ENCODE measurements at places on chromosomes 5 and 9.

DNA sequence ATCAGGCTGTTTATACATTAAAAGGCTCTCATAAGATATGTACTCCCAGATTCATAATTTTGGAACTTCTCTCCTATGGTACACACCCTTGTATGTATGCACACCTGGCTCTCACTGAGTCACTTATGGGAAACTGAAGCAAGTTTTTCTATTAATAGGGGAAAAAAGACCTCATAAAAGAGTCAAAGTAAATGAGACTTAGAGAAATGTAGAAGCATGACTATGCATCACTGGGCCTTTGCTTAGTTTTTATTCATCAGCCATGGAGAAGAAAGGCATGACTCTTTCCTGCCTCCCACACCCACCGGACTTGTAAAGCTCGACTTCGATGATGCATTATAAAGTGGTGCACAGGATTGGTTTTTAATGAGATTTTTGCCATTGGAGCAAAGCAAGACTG lies 28.2 kb downstream of the MTAP start:
- peak; percentile 55 for DNase-seq

GRCh38 chr9:122464633-122465567 lies 12.8 kb downstream of the OR1J1 start:
- peak; percentile 89 for DNase-seq

DNA sequence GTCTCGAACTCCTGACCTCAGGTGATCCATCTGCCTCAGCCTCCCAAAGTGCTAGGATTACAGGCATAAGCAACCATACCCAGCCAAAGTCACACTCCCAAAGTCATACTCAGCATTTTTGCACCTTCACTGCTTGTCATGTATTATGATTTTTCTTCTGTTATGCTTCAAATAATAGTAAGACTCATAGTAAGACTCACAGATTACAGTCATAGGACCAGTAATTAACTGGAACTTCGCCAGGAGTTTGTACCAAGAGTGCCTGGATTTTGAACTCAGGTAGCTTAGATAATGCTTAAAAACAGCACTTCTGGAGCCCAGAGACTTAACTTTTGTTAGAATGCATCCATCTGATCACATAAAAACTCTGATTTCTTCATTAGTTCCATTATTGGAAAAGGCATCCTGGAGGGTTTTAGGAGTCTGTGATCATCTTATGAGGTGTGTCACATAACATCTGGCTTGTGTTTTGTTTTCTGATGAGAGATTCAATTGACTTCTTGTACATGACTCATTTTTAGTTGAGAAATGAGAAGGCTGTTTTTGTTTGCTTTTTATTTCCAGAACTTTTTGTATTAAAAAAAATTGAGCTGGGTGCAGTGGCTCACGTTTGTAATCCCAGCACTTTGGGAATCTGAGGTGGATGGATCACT lies 131.5 kb downstream of the ADAMTS19 start:
- no peak for DNase-seq

GRCh38 chr5:129387944-129388343 lies 72.2 kb upstream of the ADAMTS19 start:
- no peak for DNase-seq

GRCh38 chr5:598564-598890 lies 13.6 kb upstream of the CEP72 start:
- no peak for DNase-seq

DNA sequence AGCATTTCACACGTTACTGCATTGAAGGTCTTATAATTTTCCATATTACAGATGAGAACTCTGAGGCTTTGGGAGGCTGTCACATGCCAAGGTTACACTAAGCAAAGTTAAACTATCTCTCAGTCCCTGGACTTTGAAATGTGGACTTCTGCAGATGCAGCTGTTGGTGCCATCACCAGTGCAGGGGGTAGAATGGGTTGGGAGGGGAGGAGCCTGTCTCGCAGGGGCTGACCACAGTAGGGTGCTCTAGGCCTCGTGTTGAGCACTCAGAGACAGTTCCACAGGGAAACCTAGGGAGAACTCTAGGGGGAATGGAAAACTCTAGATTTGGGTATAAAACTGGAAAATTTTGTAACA lies 220.9 kb downstream of the MAPKAP1 start:
- DNase-seq = no peak

GRCh38 chr9:107620801-107621200 lies 131.2 kb upstream of the KLF4 start:
- no peak for DNase-seq

DNA sequence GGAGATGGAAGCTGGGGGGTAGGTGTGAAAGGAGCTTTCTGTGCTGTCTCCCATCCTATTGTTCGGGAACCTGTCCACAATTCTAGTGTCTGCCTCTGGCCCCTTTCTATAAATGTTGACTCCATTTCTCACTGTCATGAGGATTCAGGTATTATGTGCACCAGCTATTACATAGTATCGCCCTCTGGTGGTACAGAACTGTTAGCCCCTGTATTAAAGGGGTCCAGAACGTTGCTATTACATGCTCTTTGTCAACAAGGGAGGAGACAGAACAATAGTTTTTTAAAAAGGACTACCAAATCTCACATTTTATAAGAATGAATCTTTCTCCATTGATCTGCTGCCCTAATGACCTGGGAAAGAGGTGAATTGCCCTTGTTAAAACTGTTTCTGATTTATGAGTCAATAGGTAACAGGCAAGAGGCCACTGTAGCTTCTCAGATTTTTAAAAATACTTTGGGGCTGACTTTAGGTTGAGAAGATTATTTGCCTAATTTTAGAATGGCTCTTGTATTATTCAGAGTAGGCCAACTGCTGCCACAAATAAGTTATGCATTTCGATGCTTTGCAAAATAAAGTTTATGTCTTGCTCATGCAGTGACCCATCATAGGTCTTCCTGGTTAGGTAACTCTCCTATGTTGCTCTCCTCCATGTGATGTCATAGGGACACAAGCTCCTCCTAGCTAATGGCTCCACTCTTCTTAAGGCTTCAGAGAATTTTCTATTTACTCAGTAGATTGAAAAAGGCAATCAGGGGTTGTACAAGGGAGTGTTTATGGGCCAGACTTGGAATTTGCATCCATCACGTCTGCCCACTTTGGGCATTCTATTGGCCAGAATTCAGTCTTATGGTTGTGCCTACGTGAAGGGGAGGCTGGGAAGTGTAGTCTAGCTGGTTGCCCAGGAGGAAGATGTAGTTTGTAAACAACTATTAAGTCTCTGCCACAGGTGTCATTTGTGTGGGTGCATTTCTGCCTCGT lies 20.8 kb downstream of the DCANP1 start:
- peak; percentile 32 for DNase-seq

GRCh38 chr9:36597412-36598178 lies 24.9 kb downstream of the MELK start:
- peak; percentile 62 for DNase-seq

DNA sequence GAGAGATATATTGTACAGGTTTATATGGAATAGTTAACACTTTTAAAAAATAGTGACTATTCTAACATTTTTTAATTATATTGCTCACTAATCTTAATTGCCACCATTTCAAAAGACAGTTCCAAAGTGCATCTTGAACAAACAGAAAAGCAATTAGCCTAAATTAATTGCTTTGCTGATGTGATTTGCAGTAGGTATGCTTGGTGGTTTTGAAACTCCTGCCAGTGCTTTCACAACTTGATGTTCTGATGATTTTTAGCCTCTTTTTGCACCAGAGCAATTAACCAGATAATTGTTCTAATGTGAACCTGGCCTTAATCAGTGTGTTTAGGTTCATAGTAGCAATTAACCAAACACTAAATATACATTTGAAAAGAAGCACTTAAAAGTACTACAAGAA lies 207.6 kb downstream of the FBXL17 start:
- no peak for DNase-seq

GRCh38 chr9:105373723-105374122 lies 74.1 kb upstream of the FSD1L start:
- no peak for DNase-seq

GRCh38 chr5:169350759-169351240 lies 49.9 kb upstream of the SLIT3 start:
- peak; percentile 96 for DNase-seq

GRCh38 chr5:29758986-29759421 lies 1434.5 kb upstream of the CDH6 start:
- DNase-seq = no peak

- peak; percentile 81 for DNase-seq
Observed at GRCh38 chr9:16867576-16868311, 2.7 kb downstream of the BNC2 start.

DNA sequence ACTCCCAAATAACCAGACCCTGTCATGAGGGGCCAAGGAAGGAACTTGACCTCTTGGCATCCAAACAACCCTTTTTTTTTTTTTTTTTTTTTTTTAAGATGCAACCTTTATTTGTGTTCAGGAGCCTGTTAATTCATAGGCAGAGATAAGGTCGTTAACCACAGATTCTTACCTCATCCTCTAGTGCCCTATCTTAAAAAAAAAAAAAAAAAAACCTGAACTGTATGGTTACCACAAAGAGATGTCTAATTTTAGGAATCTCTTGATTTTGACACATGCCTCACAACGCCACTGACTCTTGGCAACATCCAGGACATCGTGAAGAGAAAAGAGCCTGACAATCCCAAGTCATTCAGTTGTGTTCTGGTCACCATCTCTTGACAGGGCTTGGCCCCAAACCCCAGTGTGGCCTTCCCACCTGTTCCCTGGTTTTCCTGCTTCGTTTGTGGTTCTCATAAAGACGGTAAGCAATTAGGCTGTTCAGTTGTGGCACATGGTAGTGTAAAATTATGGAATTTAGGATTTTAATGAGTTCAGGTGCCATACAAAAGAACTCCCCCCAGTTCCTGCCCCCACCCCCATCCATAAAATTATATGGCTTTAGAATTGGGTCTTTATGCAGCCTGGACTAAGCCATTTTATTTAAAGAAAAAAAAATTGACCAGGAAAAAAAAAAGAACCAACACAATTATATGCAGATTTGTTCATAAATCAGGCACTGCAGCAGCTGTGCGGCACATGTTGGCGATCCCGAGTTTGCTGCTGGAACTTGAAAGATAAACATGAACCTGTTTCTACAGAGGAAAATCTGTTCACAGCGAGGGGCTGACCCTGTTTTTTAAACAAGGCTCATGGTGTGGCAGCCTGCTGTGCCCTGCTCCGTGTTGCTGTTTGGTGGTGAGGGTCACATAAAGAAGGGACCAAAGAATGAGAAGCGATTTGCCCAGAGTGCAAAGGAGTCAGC lies 267.8 kb upstream of the CLINT1 start:
- DNase-seq = no peak

DNA sequence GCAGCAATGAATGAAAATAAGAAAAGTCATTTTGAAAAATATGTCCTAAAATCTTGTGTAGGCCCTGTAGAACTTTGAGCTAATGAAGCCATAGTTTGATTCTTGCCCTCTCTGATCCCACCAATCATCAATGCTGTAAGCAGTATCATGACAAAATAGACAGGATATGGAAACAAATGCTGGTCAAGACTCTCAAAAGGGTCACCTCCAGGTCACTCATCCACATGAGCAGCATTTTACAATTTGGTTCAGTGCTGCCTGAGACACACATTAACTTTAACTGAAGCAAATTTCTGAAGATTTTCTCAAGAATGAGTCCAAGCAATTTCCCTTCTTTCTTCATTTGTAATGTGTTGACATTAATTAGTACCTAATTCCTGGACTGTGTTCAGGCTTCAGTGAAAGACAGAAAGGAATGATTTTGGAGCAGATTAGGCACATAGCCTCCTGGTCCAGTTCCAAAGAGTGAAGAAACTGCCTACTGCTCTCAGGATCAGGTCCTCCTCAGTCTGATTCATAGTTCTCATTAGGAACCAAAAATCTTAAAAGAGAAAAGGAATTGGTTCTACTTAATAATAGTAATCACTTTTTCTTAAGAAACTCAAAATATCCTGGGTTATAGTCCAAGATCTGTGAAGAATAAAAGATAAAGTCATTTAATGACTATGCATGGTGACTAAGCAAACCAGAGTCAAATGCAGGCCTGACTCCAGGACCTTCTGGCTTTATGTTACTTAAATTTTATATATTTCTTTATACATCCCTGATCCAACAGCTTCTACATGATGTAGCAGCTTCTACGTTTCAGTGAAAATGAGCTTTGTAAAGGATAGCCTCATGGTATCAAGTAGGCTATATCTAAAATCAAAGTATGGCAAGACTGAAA lies 192.1 kb upstream of the RGMB start:
- DNase-seq = no peak

DNA sequence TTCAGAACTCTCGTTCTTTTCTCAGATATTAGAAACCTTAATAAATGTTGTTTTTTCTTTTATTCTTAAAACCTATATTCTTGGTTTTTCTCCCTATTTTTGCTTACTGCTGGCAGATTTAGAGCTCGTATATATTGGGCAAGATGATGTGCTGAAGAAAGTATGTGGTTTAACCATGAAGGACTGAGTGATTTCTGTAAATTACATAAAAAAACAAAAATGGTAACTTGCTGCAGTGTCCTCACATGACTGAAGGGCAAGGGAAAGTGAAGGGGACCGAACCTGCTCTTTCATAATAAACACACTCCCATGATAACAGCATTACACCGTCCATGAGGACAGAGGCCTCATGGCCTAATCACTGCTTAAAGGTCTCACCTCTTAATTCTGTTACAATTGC lies 393.8 kb upstream of the ZNF608 start:
- no peak for DNase-seq

DNA sequence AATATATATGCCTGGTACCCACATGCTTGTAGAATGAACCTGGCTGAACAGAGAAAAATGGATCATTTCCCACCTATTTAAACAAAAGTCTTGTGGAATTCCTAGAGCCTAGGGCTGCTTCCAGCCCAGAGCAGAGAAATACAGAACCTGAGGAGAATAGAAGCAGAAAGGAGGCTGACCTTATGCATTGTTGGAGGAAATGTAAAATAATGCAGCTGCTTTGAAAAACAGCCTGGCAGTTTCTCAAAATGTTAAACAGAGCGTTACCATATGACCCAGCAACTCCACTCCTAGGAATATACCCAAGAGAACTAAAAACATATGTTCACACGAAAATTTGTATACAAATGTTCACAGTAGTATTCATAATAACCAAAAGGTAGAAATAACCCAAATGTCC lies 15.1 kb downstream of the MAPKAP1 start:
- no peak for DNase-seq
